ENCODE measurements at places on chromosomes 7 and 10. TPM values are rescaled to one million over a fixed set of nuclear protein-coding genes. Genes with fewer than 3 reads are reported as not detected.

GRCh38 chr10:98242823-98243222 is 25.2 kb downstream of the LOXL4 start:
- H3K4me1 ChIP-seq, result no peaks in the 10 kb centered on the region
- peaks cover 82% of the 10 kb centered on the region for H3K36me3 ChIP-seq
- DNase-seq, result peak; percentile 61
- H3K27me3 ChIP-seq, result no peaks in the 10 kb centered on the region

- H3K36me3 ChIP-seq, result no peaks in the 10 kb centered on the region
- H3K27ac ChIP-seq, result no peak overlapping the region
- DNase-seq, result no peak
- no peak overlapping the region for H3K4me3 ChIP-seq
- H3K27me3 ChIP-seq, result no peaks in the 10 kb centered on the region
Measured at GRCh38 chr7:77459311-77459726, 43.2 kb upstream of the GSAP start.

- no peaks in the 10 kb centered on the region for H3K27me3 ChIP-seq
- no peak overlapping the region for H3K4me3 ChIP-seq
- no peak overlapping the region for H3K27ac ChIP-seq
- DNase-seq, result no peak
- H3K36me3 ChIP-seq, result no peaks in the 10 kb centered on the region
Measured at GRCh38 chr7:44097064-44097932, 6.8 kb upstream of the AEBP1 start.

- no peaks in the 10 kb centered on the region for H3K36me3 ChIP-seq
- H3K4me3 ChIP-seq, result no peak overlapping the region
- peak overlapping the region; percentile 99 for H3K27ac ChIP-seq
- peaks cover 23% of the 10 kb centered on the region for H3K4me1 ChIP-seq
Measured at GRCh38 chr10:43421519-43421918, 12.5 kb upstream of the HNRNPF start.

The CARD11 gene
- total RNA-seq, result not detected

- no peak overlapping the region for H3K4me3 ChIP-seq
- H3K36me3 ChIP-seq, result no peaks in the 10 kb centered on the region
- no peaks in the 10 kb centered on the region for H3K4me1 ChIP-seq
- no peaks in the 10 kb centered on the region for H3K27me3 ChIP-seq
- DNase-seq, result no peak
- H3K27ac ChIP-seq, result no peak overlapping the region
Measured at GRCh38 chr7:146417176-146417575, 300.6 kb downstream of the CNTNAP2 start.

DNA sequence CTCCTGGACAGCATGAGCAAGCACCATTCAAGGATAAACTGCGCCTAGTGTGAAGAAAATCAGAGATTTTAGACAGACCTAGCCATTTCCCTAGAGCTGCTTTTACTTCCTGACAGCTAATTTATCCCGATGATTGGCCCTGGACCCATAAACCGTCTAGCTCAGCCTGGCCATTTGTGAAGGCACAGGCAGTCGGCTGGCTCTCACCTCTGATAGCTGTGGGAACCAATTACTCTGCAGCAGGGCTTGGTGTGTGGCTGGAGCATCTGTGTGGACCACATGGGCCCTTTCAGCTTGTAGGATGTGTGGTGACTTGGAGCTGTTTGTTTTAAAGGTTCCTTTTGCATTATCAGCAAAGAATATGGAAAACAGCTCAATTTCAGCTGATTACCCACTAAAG is 111.1 kb upstream of the NPY start:
- no peak overlapping the region for H3K4me3 ChIP-seq
- DNase-seq, result peak; percentile 10
- H3K27me3 ChIP-seq, result no peaks in the 10 kb centered on the region
- H3K27ac ChIP-seq, result no peak overlapping the region
- H3K4me1 ChIP-seq, result no peaks in the 10 kb centered on the region

The PRF1 gene
- under 0.01 TPM for total RNA-seq

The OR2A12 gene
- not detected for total RNA-seq

The ZP3 gene
- total RNA-seq, result not detected

GRCh38 chr7:68699090-68699711 is 899.1 kb upstream of the AUTS2 start:
- no peak overlapping the region for H3K4me3 ChIP-seq
- no peak overlapping the region for H3K27ac ChIP-seq
- H3K27me3 ChIP-seq, result no peaks in the 10 kb centered on the region
- no peaks in the 10 kb centered on the region for H3K4me1 ChIP-seq
- no peak for DNase-seq

DNA sequence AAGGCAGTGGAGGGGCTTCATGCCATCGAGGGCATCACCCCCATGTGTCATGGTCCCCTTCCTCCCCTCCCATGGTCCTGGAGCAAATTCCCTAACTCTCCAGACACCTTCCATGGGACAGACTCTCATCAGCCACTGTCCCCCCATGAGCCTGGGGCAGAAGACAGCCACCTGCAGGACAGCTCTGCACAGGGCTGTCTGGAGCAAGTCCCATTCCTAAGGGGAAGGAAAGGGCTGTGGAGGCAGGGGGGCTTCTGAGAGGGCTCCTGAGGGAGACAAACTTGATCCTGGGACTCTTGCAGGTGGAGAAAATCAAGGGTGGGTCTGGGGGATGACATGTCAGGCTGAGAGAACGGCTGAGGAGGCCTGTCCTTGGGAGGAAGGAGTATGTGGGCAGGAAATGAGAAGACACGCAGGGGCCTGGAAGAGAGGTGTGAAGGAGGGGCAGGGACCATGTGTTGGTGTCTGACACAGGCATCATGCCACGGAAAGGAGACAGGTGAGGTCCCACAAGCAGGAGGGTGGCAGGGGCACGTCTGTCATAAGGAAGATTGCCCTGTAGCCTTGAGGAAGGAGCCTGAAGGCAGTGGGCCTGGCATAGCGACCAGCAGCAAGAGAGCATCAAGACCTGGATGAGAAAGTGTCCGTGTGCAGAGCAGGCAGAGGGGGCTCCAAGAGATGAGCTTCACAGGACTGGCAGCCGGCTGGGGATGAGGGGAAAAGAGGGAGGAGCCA is 14.4 kb upstream of the GDF10 start:
- DNase-seq, result no peak
- H3K4me3 ChIP-seq, result no peak overlapping the region

DNA sequence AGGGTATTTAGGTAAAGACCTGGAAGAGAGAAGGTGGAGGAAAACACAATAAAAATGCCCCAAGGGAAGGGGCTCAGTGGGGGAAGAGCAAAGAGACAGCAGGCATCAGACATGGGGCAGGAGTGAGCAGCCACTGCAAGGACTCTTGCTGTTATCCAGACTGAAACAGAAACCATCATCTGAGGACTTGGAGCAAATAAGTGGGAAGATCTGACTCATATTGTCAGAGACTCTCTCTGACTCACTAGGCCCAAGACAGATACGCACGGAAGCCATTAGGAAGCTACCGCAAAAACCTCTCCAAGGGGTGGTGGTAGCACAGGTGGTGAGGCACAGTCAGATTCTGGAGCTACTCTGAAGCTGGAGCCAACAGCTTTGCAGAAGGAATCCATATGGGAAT is 110.7 kb downstream of the RNF32 start:
- no peaks in the 10 kb centered on the region for H3K27me3 ChIP-seq
- H3K4me1 ChIP-seq, result peaks cover 8% of the 10 kb centered on the region
- no peak overlapping the region for H3K4me3 ChIP-seq
- no peak for DNase-seq

The ACTL6B gene
- 0.37 TPM for total RNA-seq

DNA sequence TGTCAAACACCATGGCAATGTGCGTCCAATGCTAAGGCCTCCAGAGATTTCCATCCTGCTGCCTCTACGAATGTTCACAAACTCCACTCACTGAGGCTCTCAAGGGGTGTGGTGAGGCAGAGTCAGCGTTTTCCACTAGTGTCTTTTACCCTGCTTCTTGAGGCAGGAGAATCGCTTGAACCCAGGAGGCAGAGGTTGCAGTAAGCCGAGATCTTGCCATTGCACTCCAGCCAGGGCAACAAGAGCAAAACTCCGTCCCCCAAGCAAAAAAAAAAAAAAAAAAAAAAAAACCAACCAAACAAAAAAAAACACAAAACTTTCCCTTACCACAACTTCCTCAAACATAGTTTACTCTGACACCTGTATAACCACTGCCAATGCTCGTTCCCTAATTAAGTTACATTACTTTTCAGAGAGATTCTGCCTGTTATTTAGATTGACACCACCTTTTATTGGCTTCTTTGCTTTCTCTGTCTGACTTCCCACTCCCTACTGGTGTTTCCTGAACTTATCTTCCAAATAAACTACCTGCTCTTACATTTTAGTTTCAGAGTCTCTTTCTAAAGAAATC is 102.1 kb upstream of the ZNF746 start:
- H3K27me3 ChIP-seq, result no peaks in the 10 kb centered on the region
- no peak overlapping the region for H3K27ac ChIP-seq
- no peak overlapping the region for H3K4me3 ChIP-seq
- H3K4me1 ChIP-seq, result peaks cover 11% of the 10 kb centered on the region
- peaks cover 87% of the 10 kb centered on the region for H3K36me3 ChIP-seq
- no peak for DNase-seq

The MCM10 gene
- total RNA-seq, result 5.7 TPM

DNA sequence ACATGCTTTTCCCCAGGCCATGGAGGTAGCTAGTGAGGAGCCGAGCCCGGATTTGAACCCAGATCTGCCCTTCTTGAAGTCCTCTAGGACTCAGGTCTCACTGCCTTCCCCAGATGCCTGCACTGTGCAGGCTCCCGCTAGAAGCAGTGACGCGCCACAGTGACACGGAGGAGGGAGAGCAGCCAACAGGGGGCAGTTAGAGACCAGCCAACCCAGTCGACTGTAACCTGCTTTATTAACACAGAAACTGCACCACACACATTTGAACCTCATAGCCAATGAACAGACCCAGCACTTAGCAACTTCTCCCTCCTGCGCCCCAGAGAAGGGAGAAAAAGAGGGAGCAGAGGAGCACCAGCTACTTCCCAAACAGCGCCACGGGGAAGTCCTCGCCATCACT is 27.4 kb downstream of the PILRA start:
- H3K27ac ChIP-seq, result no peak overlapping the region
- H3K4me1 ChIP-seq, result peaks cover 6% of the 10 kb centered on the region
- H3K36me3 ChIP-seq, result peaks cover 13% of the 10 kb centered on the region

GRCh38 chr10:101000915-101001658 is 1.5 kb downstream of the LZTS2 start:
- peak; percentile 93 for DNase-seq
- H3K36me3 ChIP-seq, result peaks cover 38% of the 10 kb centered on the region
- H3K4me1 ChIP-seq, result peaks cover 60% of the 10 kb centered on the region
- H3K27me3 ChIP-seq, result no peaks in the 10 kb centered on the region
- peak overlapping the region; percentile 100 for H3K27ac ChIP-seq

GRCh38 chr7:31488562-31489203 is 25.2 kb upstream of the ITPRID1 start:
- peaks cover 4% of the 10 kb centered on the region for H3K4me1 ChIP-seq
- H3K4me3 ChIP-seq, result no peak overlapping the region
- H3K27ac ChIP-seq, result no peak overlapping the region
- no peaks in the 10 kb centered on the region for H3K27me3 ChIP-seq
- DNase-seq, result peak; percentile 39

DNA sequence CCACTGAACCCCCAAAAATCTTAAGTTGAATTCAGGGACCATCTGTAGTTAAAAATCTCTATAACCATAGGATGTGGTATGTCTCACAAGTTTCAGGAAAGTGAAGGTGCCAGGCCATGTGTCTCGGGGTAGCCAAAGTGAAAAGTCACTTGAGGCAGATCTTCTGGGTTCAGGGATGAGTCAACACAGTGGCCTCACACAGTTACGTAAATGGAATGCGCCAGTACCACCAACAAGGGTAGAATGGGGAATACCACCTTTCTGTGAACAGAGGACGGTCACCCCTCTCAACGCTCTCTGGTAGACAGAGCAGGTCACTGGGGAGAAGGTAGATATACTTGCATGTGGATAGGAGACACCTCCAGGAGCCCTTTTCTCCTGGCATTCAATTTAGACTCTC is 71.4 kb downstream of the ELMO1 start:
- no peak overlapping the region for H3K4me3 ChIP-seq
- H3K4me1 ChIP-seq, result no peaks in the 10 kb centered on the region
- no peak for DNase-seq
- no peaks in the 10 kb centered on the region for H3K36me3 ChIP-seq

DNA sequence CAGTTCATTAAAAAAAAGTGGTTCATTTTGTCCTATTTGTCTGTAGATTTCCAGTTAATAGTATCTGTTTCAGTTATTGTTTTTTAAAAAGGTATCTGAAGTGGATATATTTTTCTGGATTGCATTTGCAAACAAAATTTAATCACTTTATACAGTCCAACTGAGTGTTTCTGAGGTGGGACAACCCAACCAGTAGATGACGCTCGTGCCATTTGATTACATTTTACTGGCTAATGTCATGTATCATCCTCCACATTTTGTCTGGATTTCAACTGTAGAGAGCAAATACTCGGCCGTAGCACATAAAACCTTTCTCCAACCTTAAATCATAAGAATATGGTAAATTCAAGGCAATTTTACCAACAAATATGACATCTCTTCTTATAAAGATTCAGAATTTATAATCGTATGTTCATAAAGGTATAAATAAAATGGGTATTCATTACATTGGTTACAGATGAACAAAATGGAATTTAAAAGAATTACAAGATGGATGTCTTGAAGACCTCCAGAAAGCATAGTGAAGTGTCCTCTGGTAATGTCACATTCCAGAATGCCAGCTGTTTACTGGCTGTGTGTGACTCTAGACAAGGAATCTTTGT is 789.0 kb downstream of the PHTF2 start:
- no peaks in the 10 kb centered on the region for H3K36me3 ChIP-seq
- no peaks in the 10 kb centered on the region for H3K4me1 ChIP-seq

The FAM25C gene
- total RNA-seq, result not detected

- no peak overlapping the region for H3K27ac ChIP-seq
- no peak for DNase-seq
- peaks cover 8% of the 10 kb centered on the region for H3K4me1 ChIP-seq
- no peaks in the 10 kb centered on the region for H3K36me3 ChIP-seq
Measured at GRCh38 chr7:128275681-128276080, 34.6 kb downstream of the LEP start.

GRCh38 chr10:129945941-129946760 is 17.9 kb downstream of the EBF3 start:
- no peaks in the 10 kb centered on the region for H3K36me3 ChIP-seq
- H3K4me3 ChIP-seq, result no peak overlapping the region
- peaks cover 2% of the 10 kb centered on the region for H3K27me3 ChIP-seq
- peak overlapping the region; percentile 49 for H3K27ac ChIP-seq
- H3K4me1 ChIP-seq, result no peaks in the 10 kb centered on the region

The RAB18 gene
- total RNA-seq, result 34.2 TPM

GRCh38 chr10:23417254-23417653 is 21.6 kb upstream of the OTUD1 start:
- no peak overlapping the region for H3K27ac ChIP-seq
- no peak overlapping the region for H3K4me3 ChIP-seq
- DNase-seq, result no peak
- H3K36me3 ChIP-seq, result no peaks in the 10 kb centered on the region
- H3K4me1 ChIP-seq, result no peaks in the 10 kb centered on the region

GRCh38 chr10:10833955-10834354 is 183.7 kb upstream of the CELF2 start:
- H3K27me3 ChIP-seq, result no peaks in the 10 kb centered on the region
- H3K4me3 ChIP-seq, result no peak overlapping the region
- no peaks in the 10 kb centered on the region for H3K4me1 ChIP-seq
- H3K27ac ChIP-seq, result no peak overlapping the region
- no peak for DNase-seq

- H3K27me3 ChIP-seq, result no peaks in the 10 kb centered on the region
- H3K27ac ChIP-seq, result peak overlapping the region; percentile 34
- H3K4me1 ChIP-seq, result peaks cover 35% of the 10 kb centered on the region
- no peaks in the 10 kb centered on the region for H3K36me3 ChIP-seq
- no peak overlapping the region for H3K4me3 ChIP-seq
Measured at GRCh38 chr7:48085942-48086341, 3.1 kb upstream of the UPP1 start.

GRCh38 chr7:94923412-94923811 is 16.0 kb downstream of the PPP1R9A start:
- H3K27ac ChIP-seq, result no peak overlapping the region
- H3K4me1 ChIP-seq, result no peaks in the 10 kb centered on the region
- no peaks in the 10 kb centered on the region for H3K27me3 ChIP-seq
- DNase-seq, result no peak

Data from stomach (tissue), 19 donors.